Stimulated activated CD8-positive, alpha-beta memory T cell treated with anti-CD3 and anti-CD28 coated beads, Interleukin-2, amount 100 ng/mL, for 1 hour (primary cell): ENCODE measurements at places on chromosomes 4 and X.
A peak's percentile ranks its signal among the peaks of the same experiment; 100 is the strongest.

DNA sequence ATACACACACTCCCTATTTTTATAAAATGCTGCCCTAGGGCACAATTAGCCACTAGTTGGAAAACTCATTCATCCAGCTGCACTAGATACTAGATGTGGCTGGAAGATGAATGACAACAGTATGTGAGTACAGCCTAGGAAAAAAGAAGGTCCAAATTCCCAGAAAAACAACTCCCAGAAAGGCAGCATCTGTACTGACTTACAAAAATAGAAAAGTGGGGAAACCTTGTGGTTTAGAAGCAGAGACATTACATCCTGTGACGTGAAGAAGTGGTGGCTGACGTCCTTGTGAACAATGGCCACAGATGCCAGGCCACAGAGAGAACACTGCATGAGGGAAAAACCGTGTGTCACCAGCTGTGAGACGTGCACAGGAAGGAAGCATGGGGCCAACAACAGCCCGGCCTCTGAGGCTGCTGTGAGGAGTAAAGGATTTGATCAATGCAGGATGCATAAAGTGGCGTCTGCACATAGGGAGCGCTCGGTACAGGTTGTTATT lies 81.2 kb downstream of the SPRY1 start:
- peak; percentile 19 for DNase-seq

- no peak for DNase-seq
These were observed 163.2 kb upstream of the FAM241A start for GRCh38 chr4:111982089-111982488.

- peak; percentile 42 for DNase-seq
These were observed at the start of gene OTUD5 for GRCh38 chrX:48957477-48957826. OTUD5 (minus strand) TSS chrX:48957607; CDS start chrX:48957570, 37 bp downstream.

GRCh38 chr4:188300385-188300784 lies 161.1 kb downstream of the TRIML1 start:
- DNase-seq = no peak

GRCh38 chr4:86398187-86398586 lies 38.3 kb upstream of the MAPK10 start:
- no peak for DNase-seq

DNA sequence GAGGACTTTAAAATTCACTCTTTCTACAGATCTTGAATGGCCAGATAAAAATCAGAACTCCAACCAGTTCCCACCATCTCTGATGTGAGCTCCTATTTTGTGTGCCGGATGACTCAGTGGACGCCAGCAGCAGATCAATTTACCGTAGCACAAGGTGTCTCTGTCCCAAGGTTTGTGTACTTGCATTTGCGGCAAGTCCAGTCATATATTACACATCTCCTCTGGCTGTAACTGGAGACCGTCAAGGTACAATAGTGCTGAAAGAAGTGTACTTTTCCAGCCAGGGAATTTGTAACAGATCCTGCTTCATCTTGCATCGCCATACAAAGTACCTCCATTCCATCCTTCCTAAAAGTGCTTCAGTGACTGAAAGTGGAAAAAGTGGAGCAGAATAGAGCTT lies 108.2 kb upstream of the SORBS2 start:
- DNase-seq = no peak

DNA sequence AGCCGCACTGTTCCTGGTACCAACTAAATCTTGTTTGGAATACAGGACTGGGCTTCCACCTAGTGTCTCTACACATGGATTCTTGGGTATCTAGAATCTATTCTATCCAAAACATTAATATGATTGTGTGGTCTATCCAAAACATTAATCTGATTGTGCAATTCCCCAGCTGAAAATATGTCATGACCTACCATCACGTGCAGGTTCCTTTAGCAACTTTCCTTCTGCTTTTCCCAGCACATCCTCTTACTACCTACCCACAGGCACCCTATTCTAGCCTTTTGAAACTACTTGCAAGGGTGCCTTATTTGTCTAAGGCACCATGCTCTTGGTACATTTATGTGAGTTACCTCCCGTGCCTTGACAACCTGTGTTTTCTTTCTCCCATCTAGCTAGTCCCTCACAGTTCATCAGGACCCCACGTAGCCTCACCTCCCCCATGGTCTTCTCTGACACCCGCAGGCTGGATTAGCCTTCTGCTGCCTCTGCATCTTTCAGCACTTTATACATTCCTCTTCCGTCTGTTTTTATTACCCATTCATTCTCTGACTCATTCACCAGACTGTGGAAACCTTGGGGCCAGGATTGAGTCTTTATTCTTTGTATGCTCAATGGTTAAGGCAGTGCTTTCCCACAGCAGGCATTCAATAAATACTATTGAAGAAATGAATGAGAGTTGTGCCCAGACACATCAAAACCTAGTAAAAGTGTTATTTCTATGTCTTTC lies 88.8 kb upstream of the FAM9B start:
- DNase-seq = no peak

GRCh38 chr4:122548886-122549630 lies 71.8 kb downstream of the IL21 start:
- DNase-seq = no peak

DNA sequence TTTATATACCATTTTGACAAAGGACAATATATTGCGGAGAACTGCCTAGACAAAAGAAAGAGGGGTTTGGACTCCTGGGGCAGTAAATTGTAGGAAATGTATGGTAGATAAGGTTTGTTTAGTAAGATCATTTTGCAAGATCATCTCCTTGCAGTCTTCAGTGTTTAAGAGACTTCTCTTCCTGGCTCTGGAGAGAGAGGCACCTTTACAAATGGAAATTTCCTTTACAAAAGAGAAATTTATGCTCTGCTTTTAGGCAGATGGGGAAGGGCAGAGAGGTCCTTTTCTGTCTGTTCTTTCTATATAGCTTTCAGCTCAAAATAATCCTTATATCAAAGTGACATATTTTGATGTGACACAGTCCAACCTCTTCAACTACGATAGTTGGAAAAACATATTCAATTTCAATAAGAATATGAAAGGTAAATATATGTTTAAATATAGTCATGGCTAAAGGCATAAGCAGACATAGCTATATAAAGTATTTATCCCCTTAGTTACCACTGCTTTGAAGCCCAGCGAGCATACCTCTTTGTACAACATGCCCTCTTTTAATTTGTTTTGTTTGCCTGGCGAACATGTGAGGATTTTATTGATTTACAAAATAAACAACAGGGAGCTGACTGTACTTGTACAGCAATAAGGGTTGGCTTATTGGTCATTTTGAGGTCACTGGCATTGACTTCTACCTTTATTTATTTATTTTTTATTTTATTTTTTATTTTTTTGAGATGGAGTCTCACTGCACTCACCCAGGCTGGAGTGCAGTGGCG lies 65.2 kb downstream of the TRIM2 start:
- DNase-seq = no peak

DNA sequence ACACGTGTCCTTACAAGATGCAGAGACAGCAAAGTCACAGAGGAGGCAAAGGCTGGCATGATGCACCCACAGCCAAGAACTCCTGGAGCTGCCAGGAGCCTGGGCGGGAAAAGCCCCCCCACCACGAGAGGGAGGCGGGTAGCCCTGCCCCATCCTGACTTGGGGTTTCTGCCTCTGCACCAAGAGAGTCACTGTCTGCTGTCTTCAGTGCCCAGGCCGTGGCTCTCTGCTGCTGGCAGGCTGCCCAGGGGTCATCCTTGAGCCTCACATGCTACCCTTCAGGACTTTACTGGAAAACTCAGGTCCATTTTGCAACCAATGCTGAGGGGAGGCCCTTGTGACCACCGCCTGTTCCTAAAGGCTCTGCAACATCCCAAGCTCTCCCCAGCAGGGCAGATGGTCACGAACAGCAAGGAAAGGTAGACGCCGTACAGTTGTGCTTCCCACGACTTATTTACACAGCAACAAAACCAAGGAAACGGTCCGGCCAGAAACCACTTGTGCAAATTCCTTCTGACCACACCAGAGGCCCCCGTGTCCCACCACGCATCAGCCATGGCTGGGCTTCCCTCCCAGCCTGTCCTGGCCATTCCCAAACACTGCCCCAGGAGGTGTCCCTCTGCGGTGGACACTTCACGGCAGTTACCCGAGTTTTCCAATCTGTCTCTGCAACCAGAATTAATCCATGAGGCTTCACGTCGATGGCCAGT lies 56.9 kb downstream of the ACOX3 start:
- no peak for DNase-seq

GRCh38 chr4:82798168-82799005 lies at the start of gene SCD5:
SCD5 (minus strand) TSS chr4:82798796; CDS start chr4:82798537, 259 bp downstream.
- DNase-seq = peak; percentile 44

DNA sequence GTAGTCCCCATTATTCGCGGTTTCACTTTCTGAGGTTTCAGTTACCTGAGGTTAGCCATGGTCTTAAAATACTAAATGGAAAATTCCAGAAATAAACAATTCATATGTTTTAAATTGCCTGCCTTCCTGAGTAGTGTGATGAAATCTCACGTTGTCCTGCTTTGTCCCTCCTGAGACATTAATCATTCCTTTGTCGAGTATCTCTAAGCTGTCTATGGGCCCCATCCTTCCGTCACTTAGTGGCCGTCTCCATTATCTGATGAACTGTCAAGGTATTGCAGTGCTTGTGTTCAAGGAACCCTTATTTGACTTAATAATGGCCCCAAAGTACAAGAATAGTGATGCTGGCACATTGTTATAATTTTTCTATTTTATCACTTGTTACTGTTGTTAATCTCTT lies 94.8 kb downstream of the ADGRL3 start:
- no peak for DNase-seq

DNA sequence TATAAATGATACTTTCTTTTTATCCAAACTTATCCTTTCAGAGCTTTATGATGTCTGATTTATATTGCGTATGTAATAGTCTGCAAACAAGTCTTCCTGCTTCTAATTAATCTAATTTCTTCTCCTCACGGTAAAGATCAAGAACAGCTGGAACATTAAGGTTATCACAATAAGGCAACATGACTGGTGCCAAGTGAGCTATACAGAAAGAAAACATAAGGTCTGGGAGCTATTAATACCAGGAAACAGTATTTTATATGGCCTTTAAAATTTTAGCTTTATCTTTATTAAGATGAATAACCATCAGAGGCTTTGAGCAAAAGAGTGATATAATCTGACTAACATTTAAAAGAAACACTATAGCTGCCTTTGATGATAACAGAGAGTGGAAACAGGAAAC lies 28.7 kb upstream of the CABS1 start:
- DNase-seq = no peak
